Lung (tissue), 17 donors: ENCODE measurements at places on chromosomes 16 and 17. TPM values are rescaled to one million over a fixed set of nuclear protein-coding genes. Genes with fewer than 3 reads are reported as not detected.

The CHST5 gene
- polyA plus RNA-seq: 0.24 TPM

The STX1B gene
- polyA plus RNA-seq: 0.33 TPM

The KRTAP3-1 gene
- polyA plus RNA-seq: not detected

The ZNF385C gene
- polyA plus RNA-seq: 0.14 TPM

The TP53TG3C gene
- polyA plus RNA-seq: not detected

The NME3 gene
- polyA plus RNA-seq: 67.6 TPM

The KRTAP4-3 gene
- not detected for polyA plus RNA-seq

The PSME3IP1 gene
- polyA plus RNA-seq: 66.5 TPM

The C17orf107 gene
- 1.3 TPM for polyA plus RNA-seq

The WFIKKN2 gene
- polyA plus RNA-seq: 0.20 TPM

The TP53TG3D gene
- 0.28 TPM for polyA plus RNA-seq

The HSDL1 gene
- 12.6 TPM for polyA plus RNA-seq

The YBX2 gene
- 0.53 TPM for polyA plus RNA-seq

The NPIPB9 gene
- 0.73 TPM for polyA plus RNA-seq

The NPTX1 gene
- 0.57 TPM for polyA plus RNA-seq

The ZNF764 gene
- 4.9 TPM for polyA plus RNA-seq

The HS3ST2 gene
- 1.3 TPM for polyA plus RNA-seq

The BICDL2 gene
- polyA plus RNA-seq: 12.7 TPM

The TP53TG3 gene
- polyA plus RNA-seq: not detected

The EVI2A gene
- 17.1 TPM for polyA plus RNA-seq

The HSD17B1 gene
- polyA plus RNA-seq: 1.8 TPM

The SDR42E2 gene
- 0.10 TPM for polyA plus RNA-seq

The ZP2 gene
- not detected for polyA plus RNA-seq

The PLSCR3 gene
- 36.0 TPM for polyA plus RNA-seq

The GAST gene
- not detected for polyA plus RNA-seq

The OSGIN1 gene
- polyA plus RNA-seq: 17.9 TPM

The SLC12A3 gene
- polyA plus RNA-seq: 0.07 TPM
